Dermis blood vessel endothelial cell (primary cell): ENCODE measurements at places on chromosomes 6 and 20.

- DNase-seq: peak; percentile 73
Measured at GRCh38 chr6:136173519-136174507, 76.3 kb downstream of the MTFR2 start.

GRCh38 chr20:58236612-58237317 lies 8.3 kb upstream of the ANKRD60 start:
- peak; percentile 81 for DNase-seq

- DNase-seq: no peak
Measured at GRCh38 chr20:20530428-20531151, 162.7 kb downstream of the INSM1 start.

DNA sequence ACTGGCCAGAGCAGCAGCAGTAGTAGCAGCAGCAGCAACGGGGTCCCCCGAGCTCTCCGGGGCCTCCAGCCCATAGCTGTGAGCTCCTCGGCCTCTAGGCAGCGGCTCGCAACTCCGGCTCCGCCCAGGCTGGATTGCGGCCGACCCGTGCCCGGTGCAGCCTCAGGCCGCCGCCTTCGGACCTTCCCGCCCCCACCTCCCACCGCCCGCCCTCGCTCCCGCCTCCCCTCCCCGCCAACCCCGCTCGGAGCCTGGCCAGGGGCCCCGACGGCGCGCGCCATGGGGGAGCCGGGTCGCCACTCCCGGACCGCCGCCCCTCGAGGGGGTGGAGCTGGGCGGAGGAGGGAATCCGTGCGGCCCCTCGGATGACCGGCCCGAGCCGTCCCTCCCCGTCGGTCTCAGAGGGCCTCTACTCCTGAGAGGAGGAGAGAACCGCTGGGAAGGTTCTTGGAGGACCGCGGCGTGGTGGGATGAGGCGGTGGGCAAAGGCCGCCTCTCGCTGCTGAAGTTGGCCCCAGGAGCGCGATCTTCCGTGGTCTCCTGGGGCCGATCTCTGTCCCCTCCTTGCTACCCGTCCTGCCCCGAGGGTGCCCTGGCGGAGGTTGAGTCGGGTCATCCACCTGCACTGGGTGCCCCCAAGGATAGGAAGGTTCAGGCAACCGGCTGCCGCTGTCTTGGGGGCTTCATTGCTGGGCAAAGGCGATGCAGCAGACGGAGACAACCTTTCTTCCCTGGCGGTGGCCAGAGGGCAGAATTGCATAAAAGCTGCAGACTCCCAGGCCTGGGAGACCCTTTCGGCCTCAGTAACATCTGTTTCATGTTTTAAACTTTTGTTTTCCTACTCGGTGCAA lies at the start of gene ADAM33:
Gene ADAM33 (minus strand): TSS at position 80 of the 851 bp plus-strand sequence. CDS start 6 bp downstream, at position 74.
- DNase-seq: no peak

- DNase-seq: peak; percentile 63
Measured at GRCh38 chr6:47126647-47127391, 84.7 kb upstream of the ADGRF1 start.

- peak; percentile 51 for DNase-seq
Measured at GRCh38 chr6:148068437-148069061, 274.1 kb upstream of the SASH1 start.
